ENCODE measurements at places on chromosomes 5 and 9. TPM values are rescaled to one million over a fixed set of nuclear protein-coding genes. Genes with fewer than 3 reads are reported as not detected.

MCC gene
- 5.0 TPM for total RNA-seq

DNA sequence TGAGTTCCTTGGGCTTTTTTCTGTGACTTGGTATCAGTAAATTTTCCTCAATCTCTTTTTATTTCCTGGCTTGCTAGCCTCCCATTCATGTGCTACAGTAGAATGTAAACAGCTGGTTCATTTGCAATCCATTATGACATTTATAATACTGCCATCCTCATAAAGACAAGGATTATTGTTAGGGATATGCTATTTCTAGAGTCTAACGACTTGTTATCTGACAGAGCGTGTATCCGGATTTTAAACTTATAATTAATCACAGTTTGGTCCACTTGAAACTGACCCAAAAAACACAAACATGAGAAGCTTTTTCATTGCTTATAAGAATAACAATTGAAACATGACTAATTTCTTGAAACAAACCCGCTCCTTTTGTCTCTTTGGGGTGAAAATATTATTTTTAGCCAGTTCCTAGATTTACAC, 585.8 kb downstream of the TLE4 start:
- H3K4me3 ChIP-seq, result no peak overlapping the region
- peaks cover 20% of the 10 kb centered on the region for H3K4me1 ChIP-seq
- peaks cover 8% of the 10 kb centered on the region for H3K27me3 ChIP-seq
- H3K36me3 ChIP-seq, result no peaks in the 10 kb centered on the region

- no peak for DNase-seq
- no peaks in the 10 kb centered on the region for H3K4me1 ChIP-seq
- H3K27me3 ChIP-seq, result no peaks in the 10 kb centered on the region
Observed at GRCh38 chr9:8955315-8955714, 1155.7 kb upstream of the DMAC1 start.

GRCh38 chr9:137972355-137972987, 94.9 kb downstream of the CACNA1B start:
- no peak overlapping the region for H3K27ac ChIP-seq
- peaks cover 6% of the 10 kb centered on the region for H3K27me3 ChIP-seq
- no peak overlapping the region for H3K4me3 ChIP-seq
- no peak for DNase-seq
- peaks cover 21% of the 10 kb centered on the region for H3K36me3 ChIP-seq

FOXD1 gene
- 39.9 TPM for total RNA-seq

DNA sequence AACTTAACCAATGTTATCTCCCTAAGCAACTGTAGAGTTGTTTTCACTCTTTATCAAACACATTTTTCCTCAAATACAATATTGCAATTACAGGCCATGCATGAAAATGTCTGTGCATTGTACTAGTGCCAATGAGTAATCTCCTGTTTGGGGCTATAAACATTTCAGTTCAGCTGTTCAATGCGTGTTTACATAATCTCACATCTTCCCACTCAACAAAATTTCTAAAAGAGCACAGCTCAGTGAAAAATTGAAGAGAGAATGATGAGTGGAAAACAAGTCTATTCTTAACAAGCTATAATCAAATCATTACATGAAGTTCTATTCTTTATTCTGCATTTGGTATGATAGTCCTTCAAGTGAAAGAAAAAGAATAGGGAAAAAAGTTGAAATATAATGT, 780.5 kb upstream of the CDH9 start:
- no peaks in the 10 kb centered on the region for H3K36me3 ChIP-seq
- H3K4me1 ChIP-seq, result no peaks in the 10 kb centered on the region
- no peaks in the 10 kb centered on the region for H3K27me3 ChIP-seq
- no peak for DNase-seq
- no peak overlapping the region for H3K4me3 ChIP-seq

DNA sequence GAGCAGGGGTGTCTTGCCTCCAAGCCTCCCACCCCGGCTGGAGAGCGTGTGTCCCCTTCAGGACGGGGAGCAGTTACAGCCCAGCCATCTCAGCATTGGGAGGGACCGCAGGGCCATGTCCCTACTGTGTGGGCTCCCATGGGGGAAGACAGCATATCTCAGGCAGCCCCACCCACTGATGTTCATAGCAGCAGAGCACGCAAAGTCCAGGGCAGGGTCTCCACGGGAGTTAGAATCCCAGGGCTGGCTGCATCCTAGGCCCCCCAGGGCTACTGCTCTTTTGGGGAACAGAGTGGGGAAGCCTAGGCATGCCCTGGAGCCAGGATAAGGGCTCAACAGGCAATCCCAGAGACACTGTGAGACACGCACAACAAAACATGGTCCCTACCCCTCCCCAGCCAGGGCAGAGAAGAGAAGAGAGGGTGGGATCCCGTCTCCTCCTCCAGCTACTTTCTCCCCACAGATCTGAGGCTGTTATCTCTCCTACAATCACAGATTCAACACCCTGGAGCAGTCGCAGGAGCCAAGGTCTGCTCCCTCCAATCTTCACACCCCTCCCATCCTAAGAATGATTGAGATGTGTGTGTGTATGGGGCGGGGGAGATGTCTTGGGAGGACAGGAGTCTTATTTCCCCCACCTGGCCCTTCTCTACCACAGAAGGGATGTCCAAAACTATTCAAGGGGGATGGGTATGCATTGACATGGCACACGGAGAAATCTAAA, 3.4 kb downstream of the CNTFR start:
- no peaks in the 10 kb centered on the region for H3K36me3 ChIP-seq
- H3K27ac ChIP-seq, result no peak overlapping the region
- no peak for DNase-seq
- peaks cover 56% of the 10 kb centered on the region for H3K27me3 ChIP-seq
- no peak overlapping the region for H3K4me3 ChIP-seq
- no peaks in the 10 kb centered on the region for H3K4me1 ChIP-seq

DNA sequence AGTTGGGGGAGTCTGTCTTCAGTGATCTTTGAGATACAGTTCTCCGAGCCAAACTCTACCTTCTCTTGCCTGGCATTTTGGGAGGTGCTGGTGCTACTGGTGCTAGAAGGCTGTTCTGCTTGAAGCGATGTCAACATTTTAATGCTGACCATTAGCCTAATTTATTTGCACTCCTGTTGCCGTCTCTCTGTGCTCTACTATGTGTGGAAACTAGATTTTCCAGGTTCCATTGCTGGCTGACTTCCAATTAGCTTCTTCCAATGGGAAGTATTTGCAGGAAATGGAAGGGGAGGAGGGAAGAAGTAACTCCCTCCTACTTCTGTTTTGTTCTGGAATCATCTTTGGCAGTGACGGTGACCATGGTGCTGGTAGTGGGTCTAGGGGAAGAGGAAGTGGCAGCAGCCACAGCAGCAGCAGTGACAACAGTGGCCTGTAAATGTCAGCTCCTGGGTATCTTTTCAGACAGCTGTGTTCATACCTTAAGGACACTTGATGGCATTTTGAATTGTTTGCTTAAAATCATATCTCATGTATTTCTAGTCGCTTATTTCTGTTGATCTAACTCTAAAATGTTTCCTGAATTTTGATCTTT, 7.9 kb downstream of the TXNDC8 start:
- DNase-seq, result no peak
- H3K4me3 ChIP-seq, result no peak overlapping the region
- no peaks in the 10 kb centered on the region for H3K4me1 ChIP-seq
- H3K27ac ChIP-seq, result no peak overlapping the region
- H3K36me3 ChIP-seq, result no peaks in the 10 kb centered on the region

- DNase-seq, result no peak
- no peak overlapping the region for H3K4me3 ChIP-seq
- no peaks in the 10 kb centered on the region for H3K36me3 ChIP-seq
- peaks cover 27% of the 10 kb centered on the region for H3K27me3 ChIP-seq
- peaks cover 22% of the 10 kb centered on the region for H3K4me1 ChIP-seq
Observed at GRCh38 chr5:135497971-135498636, 37.7 kb downstream of the NEUROG1 start.

DNA sequence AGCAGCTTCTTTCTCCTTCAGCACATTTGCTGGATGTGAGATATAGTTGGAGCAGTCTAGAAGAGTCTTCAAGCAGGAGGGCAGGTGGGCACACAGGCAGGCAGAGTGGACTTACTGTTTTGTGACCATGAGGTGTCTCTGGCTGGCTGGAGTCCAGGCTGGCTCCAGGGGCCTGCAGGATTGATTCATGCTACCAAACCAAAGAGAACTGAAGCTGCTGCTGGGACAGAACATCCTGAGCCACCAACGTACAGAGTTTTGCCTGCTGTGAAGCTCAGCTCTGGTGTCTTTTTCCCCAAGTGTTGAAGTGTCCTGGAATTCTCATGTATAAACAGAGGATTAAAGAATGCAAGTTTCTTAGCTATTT, 45.7 kb downstream of the CYSTM1 start:
- peak overlapping the region; percentile 58 for H3K4me3 ChIP-seq
- H3K36me3 ChIP-seq, result peaks cover 4% of the 10 kb centered on the region
- no peaks in the 10 kb centered on the region for H3K27me3 ChIP-seq

- DNase-seq, result no peak
- no peak overlapping the region for H3K27ac ChIP-seq
- no peaks in the 10 kb centered on the region for H3K36me3 ChIP-seq
- peaks cover 81% of the 10 kb centered on the region for H3K27me3 ChIP-seq
Observed at GRCh38 chr5:88683506-88684135, 199.4 kb downstream of the MEF2C start.

DNA sequence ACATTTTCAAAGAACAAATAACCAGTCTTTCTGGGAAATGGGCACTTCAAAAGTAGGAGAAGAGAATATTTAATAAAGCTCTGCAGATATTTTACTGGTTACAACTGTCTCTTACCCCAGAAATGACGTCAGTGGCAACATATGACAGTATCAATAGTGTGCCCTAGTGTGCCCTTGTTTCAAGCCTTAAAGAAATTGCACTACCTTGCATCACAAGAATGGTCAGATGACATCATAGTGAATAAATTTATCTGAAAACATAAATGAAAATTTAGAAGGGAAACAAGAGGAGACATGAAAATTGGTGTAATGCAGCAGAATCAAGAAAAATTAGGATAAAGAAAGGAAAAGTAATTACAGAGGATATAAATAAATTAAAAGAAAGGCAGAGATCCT, 176.7 kb downstream of the GNAQ start:
- H3K27ac ChIP-seq, result no peak overlapping the region
- peaks cover 14% of the 10 kb centered on the region for H3K36me3 ChIP-seq
- H3K4me3 ChIP-seq, result no peak overlapping the region
- peaks cover 49% of the 10 kb centered on the region for H3K4me1 ChIP-seq

INSL6 gene
- not detected for total RNA-seq

DNA sequence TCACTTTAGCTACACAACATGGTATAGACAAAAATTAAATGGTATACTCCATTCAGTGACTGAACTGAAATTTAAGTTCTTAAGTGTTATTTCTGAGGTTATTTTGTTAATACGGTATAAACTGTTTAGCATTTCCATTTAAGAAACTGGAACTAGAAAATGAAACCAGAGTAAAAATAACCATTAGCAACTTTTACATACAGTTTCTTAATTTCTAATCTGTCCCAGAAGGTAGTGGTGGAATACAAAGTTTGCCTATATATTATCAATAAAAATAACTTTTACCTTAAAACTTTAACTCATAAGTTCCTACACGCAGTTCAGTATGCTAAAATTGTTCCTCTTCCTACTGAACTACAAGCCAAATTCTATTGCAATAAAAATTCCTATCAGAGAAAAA, 10.3 kb downstream of the GOLPH3 start:
- no peak overlapping the region for H3K27ac ChIP-seq
- no peak overlapping the region for H3K4me3 ChIP-seq
- H3K4me1 ChIP-seq, result peaks cover 20% of the 10 kb centered on the region
- DNase-seq, result no peak

TSSK1B gene
- not detected for total RNA-seq

ASPN gene
- total RNA-seq, result 5.2 TPM

- peaks cover 2% of the 10 kb centered on the region for H3K27me3 ChIP-seq
- no peak for DNase-seq
- no peak overlapping the region for H3K4me3 ChIP-seq
- H3K27ac ChIP-seq, result no peak overlapping the region
Observed at GRCh38 chr5:109028608-109029299, 281.1 kb downstream of the FER start.

DNA sequence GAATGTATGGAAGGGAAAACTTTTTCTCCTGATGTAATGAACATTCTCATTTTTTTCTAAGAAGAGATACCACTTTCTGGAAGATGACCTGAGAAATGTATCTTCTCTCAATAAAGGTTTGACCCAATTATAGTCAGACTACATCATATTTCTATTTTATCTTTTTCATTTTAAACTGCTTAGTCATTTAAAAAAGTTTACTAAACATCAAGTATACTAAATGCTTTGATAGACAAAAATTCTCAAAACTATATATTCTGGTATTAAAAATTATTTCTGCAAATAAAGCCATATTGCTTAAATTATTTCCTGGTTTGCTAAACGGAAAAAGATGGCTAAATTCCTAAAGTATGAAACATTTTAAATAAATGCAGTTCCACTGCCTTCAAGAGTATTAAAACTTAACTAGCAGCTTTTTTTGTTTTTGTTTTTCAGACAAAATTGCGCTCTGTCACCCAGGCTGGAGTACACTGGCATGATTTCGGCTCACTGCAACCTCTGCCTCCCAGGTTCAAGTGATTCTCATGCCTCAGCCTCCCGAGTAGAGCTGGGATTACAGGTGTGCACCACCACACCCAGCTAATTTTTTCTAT, 37.1 kb downstream of the FBXW11 start:
- H3K4me3 ChIP-seq, result no peak overlapping the region
- H3K4me1 ChIP-seq, result peaks cover 57% of the 10 kb centered on the region
- H3K36me3 ChIP-seq, result peaks cover 25% of the 10 kb centered on the region
- H3K27me3 ChIP-seq, result no peaks in the 10 kb centered on the region
- H3K27ac ChIP-seq, result peak overlapping the region; percentile 25

GRCh38 chr9:33254211-33254610, 10.3 kb downstream of the BAG1 start:
- H3K36me3 ChIP-seq, result peaks cover 20% of the 10 kb centered on the region
- no peak overlapping the region for H3K27ac ChIP-seq
- H3K4me1 ChIP-seq, result peaks cover 7% of the 10 kb centered on the region
- no peak for DNase-seq
- no peak overlapping the region for H3K4me3 ChIP-seq

CDKN2A gene
- 57.9 TPM for total RNA-seq

DNA sequence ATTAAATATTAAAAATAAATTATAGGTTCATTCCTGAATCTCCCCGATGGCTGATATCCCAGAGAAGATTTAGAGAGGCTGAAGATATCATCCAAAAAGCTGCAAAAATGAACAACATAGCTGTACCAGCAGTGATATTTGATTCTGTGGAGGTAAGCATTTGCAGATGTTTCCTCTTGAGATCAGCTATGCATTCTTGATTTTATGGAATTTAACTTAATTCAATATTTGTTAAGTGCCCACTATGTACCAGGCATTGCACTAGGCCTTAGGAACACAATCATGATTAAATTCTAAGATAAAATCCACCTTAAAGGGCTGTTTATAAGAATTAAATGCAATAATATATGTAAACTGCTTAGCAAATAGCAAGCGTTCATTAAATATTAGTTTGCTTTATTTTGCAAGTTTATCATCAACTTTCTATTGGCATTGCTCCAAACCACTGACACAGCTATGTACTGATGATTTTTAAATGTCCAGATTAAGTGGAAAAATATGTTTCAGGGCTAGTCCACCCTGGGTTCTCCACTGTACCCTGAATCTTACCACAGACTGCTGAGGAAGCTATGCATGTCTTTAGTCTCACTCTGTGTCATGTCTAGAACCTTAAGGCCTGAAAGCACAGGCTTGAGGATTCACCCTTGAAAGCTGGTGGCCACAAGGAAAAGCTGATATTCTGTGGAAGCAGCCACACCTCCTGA, 33.2 kb downstream of the SLC22A4 start:
- H3K27me3 ChIP-seq, result no peaks in the 10 kb centered on the region
- H3K36me3 ChIP-seq, result no peaks in the 10 kb centered on the region
- H3K4me3 ChIP-seq, result no peak overlapping the region
- DNase-seq, result no peak
- peaks cover 7% of the 10 kb centered on the region for H3K4me1 ChIP-seq

GRCh38 chr9:95017062-95017461, 290.6 kb downstream of the AOPEP start:
- peaks cover 66% of the 10 kb centered on the region for H3K36me3 ChIP-seq
- peaks cover 87% of the 10 kb centered on the region for H3K4me1 ChIP-seq
- DNase-seq, result peak; percentile 30
- H3K4me3 ChIP-seq, result no peak overlapping the region
- peak overlapping the region; percentile 100 for H3K27ac ChIP-seq
- peaks cover 2% of the 10 kb centered on the region for H3K27me3 ChIP-seq
